ENCODE measurements at places on chromosomes 1 and 21.
A peak's percentile ranks its signal among the peaks of the same experiment; 100 is the strongest.

- DNase-seq, result no peak
These were observed 8.4 kb upstream of the ZNF697 start for GRCh38 chr1:119656410-119656955.

- DNase-seq, result no peak
These were observed 62.2 kb downstream of the PSMG1 start for GRCh38 chr21:39120876-39121599.

GRCh38 chr1:154478013-154478412 lies 24.0 kb upstream of the TDRD10 start:
- no peak for DNase-seq

GRCh38 chr1:229342656-229343569 lies at the start of gene CCSAP:
TSS of gene CCSAP (minus strand) at chr1:229343047. CDS start at chr1:229342465, 582 bp downstream.
- DNase-seq, result peak; percentile 47

DNA sequence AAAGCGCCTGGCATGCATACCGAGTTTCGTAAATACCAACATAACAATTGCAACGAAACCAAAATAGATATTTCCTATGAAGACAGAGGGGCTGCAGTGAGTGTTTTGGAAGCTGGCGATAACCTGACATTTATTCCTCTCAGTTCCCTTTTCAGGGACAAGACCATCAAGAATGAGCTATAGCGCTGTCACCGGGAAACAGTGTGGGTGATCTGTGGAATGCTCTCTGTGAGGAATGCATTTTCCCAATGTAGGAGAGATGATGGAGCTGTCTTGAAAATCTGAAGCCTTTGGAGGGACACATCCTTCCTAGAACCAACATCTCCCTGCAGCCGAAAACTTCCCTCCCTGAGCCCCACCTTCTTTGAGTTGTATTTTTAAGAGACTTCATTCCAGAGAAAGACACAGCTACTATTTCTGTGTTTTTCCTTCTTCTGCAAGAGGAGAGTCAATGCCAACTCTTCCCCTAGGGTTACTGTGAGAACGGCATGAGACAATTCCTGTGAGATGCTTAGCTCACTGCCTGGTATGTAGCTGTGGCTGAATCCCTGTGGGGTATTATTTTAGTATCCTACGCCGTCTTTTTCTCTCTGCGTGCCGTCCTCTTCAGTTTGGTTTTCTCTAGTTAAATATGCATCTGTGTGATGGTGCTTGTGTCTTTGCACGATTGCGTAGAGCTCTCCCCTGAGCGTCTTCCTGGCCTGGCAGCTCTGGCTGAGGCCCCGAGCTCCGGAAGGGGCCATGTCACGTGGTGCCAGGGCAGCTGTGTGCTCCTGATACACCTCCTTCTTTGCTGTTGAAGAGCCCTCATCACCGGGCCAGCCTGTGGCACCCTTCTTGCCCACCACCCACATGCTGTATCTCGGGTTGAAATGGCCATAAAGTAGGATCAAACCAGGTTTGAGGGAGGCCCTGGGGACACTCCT lies 45.2 kb downstream of the AJAP1 start:
- no peak for DNase-seq

DNA sequence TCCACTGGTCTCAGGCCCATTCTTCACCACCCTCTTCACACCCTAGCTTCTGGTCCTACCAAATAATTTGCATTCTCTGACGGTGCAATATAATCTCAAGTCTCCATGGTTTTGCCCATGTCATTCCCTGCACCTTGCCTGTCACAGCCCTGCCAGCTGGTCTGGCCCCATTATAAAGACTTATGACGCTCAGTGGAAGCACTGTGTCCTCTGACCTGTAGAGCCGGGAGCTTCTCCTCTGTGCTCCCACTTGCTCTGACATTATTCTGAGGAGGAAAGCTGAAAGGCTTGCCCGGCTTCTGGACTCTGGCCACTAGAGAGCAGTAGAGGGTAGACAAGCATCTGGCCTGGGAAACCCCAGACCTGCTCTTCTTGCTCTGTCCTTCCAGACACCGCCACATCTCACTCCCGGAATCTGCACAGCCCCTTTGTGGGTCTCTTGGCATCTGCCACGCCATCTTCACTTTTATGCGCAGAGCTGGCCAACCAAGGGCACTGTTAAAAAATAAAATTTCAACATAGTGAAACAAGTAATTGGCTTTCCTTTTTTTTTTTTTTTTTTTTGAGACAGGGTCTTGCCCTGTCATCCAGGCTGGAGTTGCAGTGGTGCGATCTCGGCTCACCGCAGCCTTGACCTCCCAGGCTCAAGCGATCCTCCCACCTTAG lies 44.4 kb downstream of the NENF start:
- peak; percentile 71 for DNase-seq

DNA sequence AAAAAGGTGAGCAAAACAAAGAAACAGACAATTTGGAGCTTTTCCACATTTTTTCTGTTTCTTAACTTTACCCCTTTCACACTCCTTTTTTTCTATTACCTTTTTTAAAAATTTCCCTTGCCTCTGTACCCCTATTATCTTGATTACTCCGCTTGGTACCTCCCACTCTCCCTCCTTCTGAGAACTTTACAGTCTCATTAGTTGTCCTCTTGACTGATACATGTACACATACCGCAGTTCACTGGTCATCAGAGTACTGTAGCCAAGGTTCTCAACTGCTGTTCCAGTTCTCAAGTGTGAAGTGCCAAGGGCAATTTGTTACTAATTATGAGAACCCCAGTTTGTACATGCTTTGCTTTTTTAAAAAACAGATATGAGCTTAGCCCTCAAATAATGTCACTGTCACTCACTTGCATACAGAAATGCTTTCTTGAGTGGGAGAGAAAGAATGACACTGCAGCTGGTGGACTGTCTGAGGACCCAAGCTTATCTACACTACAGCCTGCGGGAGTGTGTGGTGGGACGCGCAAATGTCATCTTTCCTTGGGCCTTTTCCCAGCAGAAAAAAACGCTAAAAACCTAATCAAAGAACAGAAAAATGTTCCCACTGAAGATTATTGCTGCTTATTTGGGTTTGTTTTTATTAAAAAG lies 160.8 kb downstream of the DISP1 start:
- DNase-seq, result no peak

- no peak for DNase-seq
These were observed 17.9 kb upstream of the APP start for GRCh38 chr21:26188422-26188821.

GRCh38 chr1:184664042-184664660 lies 90.5 kb downstream of the EDEM3 start:
- peak; percentile 15 for DNase-seq

GRCh38 chr1:113429461-113430153 lies 39.3 kb downstream of the MAGI3 start:
- no peak for DNase-seq

DNA sequence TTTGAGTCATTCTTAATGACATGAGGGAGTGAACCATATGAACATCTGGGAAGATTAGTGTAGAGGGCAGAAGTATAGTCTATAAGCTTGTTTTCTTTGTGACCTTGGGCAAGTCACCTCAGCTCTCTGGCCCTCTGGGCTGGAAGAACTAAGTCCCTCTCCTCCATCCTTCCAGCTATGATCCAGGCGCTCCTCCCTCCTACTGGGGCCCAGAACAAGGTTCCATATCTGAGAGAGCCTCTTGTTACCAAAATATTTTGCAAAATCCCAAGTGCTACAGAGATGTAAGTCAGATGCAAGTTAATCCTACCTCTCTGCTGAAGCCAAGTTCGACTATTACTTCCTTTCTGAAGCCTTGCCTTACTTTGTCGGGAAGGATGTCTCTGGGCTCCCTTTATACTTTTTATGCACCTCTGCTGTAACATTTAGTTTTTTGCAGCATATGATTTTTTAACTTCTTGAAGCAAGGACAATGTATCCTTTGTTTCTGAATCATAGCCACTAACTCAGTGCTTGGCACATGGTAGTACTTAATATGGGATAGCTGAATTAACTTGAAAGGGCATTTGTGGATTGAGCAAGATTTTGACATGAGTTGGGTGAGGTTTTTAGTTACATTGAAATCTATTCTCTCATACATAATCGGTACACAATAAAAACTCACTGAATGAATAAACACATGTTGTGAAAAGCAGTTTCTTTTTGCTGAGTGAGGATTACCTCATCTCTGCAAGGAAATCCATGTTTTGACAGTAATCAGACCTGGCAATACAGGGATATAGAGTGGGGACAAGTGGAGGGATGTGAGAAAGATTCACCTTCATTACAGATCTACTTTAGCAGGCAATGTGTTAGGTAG lies 54.7 kb upstream of the BEND5 start:
- no peak for DNase-seq

Measured in stimulated activated naive B cell treated with anti-CD40 and anti-IgM and Interleukin-4, amounts not matched to agents 10 μg/mL and 1 μg/mL and 100 μg/mL, for 72 hours (primary cell).